ENCODE measurements at places on chromosomes 3 and 15. TPM values are rescaled to one million over a fixed set of nuclear protein-coding genes. Genes with fewer than 3 reads are reported as not detected.

DNA sequence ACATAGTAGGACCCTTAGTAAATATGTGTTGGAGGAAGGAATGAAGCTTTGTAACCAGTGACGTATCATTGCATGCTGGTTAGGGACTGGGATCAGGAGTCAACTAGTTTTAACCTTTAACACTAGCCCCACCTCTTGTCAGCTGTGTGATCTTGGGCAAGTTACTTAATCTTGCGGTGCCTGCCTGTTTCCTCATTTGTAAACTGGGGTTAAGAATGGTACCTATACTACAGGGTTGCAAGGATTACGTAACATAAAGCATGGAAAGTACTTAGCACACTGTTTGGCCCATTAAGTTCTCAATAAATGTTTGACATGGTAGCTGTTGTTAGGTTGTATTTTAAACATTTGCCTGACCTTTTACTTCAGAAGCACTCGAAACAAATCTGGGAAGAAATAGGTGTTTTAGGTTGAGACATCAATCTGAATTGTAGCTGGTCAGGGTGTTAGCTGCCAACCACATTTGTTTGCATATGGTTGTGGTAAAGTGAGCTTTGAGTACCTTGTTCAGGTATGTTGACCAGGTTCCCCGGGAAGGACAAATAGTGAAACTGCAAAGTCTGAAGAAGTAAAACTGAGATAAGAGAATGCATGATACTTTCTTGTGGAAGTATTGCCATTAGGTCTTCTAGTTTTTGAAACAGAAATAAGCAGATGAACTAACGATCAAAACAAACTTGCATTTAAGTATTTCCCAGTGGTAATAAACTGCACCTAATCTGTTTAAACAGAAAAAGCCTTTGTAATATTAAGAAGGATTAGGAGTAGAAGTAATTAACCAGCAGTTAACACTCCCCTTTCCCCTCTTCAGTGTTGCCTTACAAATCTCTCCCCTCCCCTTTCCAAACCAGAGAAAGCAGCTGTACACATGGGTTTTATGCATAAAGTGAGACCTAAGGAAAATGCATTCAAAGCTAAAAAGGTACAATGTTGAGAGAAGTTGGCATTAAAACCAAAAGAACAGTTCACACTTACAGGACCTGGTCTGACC lies 25.8 kb upstream of the SCAANT1 start:
- DNase-seq: no peak

DNA sequence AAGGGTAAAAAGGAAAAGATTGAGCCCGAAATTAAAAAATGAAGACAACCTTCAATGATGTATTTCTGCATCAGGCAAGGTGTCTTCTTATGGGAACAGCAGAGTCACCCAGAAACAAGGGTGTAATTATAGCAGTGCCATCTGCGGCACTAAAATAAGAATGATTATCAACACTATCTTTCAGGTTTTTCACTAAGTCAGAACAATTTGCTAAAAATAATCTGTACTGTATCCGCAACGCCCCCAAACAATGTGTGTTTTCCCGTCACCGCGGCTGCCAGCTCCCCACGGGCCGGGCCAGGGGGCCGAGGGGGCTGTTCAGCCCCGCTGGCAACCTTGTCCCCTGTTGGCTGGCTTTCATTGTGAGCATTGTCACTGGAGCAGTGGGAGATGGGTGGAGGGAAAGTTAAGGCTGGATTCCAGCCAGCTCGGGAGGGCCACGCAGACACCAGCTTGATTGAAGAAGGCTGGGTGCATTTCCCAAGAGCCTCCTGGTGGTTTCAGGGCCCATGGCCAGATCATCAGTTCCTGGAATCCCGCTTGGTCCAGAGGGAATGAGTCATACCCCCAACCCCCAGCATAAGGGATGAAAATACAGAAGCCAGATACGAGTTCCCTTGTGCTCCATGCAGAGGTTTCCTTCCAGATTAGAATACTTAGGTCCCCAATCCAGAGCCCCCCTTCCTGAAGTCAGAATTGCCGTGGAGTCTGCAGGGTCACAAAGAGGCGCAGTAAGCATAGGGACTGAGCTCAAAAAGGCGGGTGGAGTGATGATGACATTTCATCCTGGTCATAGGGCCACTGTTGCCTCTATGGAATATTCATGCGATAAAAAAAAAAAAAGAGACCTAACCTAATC lies 90.2 kb upstream of the KLF13 start:
- DNase-seq: peak; percentile 87

ADAMTS7 gene
- total RNA-seq: 6.0 TPM

GRCh38 chr3:47852604-47853602 lies 50.0 kb downstream of the DHX30 start:
- no peak for DNase-seq

GREM1 gene
- not detected for total RNA-seq

DNA sequence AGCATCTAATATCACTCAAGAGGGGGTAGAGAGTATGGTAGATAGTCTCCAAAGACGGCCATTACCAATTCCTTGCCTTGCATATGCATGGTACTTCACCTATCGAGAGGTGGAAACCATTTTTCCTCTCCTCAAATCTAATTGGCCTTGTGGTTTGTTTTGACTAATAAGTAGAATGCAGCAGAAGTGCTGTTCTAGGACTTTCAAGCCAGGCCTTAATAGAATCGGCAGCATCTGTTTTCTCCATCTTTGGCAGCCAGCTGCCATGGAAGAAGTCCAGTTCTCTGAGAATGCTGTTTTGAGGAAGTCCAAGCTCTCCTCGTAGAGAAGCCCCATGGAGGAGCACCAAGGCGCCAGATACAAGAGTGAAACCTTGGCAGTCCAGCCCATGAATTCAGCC lies 59.1 kb upstream of the RASGRP1 start:
- DNase-seq: no peak

AVEN gene
- total RNA-seq: 37.5 TPM

- DNase-seq: no peak
These were observed 112.5 kb downstream of the RSL24D1 start for GRCh38 chr15:55084216-55084615.

DNA sequence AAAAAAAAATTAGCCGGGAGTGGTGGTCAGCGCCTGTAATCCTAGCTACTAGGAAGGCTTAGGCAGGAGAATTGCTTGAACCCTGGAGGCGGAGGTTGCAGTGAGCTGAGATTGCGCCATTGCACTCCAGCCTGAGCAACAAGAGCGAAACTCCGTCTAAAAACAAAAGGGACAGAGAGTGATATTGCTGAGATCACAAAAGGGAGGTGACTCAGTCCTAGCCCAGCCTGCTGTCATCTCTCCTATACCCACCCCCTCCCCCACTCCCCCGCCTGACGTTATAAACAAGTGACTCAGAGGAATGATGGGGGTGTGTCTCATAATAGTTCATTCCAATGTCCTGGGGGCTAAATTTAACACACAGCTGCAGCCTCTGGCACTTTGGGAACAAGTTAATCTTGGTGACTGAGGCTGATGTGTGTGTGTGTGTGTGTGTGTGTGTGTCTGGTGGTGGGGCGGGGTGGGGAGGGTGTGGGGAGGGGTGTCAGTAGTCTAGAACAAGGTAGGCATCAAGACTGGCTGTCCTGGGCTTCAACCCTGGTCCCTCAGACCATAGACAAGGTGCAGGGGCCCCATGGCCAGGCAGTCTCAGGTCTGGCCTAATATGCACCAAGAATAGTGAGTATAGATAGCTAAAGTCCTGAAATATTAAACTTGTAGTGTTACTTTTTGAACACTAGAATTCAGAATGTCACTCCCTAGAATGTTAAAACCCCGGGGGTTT lies 1.3 kb upstream of the KLHL40 start:
- peak; percentile 94 for DNase-seq

DNA sequence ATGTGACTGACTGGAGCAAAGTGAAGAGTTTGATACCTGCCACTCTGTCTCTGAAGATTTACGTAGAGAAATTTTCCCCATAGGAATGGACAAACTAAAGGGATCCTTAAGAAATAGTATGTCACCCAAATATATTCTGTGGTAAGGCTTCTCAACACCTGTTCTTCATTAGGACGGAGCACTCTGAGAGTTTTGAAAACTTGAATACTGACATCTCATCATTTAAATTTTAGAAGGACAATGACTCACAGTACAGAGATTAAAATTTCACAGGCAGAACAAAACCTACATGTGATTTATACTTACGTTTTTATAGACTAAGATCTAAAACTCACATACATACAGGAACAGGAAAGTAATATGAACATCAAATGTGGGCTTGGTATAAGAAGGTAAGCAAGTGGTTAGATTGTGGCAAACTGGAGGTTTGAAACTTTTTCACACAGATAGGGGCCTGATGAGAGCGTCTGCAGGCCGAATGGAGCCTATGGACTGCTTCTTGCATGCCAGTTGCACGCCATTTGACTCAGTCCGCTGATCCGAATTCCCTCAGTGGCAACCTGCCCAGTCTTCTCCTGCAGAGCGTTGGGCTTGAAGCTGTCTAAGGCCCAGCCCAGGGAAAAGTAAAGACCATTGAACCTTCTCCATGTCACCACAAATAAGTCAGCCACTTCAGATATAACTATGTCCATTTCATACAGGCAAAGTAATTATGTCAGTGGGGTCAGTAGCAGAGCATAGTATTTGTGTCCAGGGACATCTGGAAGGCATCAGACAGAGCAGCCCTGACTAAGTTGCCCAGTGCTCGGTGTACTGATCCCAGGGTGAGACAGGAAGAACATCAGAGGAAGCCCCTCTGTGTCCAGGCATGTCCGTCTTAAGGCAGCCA lies 45.7 kb downstream of the ZBTB38 start:
- no peak for DNase-seq

GP9 gene
- total RNA-seq: not detected

GRCh38 chr3:105867712-105868430 lies 941 bp downstream of the CBLB start:
- peak; percentile 8 for DNase-seq

DNA sequence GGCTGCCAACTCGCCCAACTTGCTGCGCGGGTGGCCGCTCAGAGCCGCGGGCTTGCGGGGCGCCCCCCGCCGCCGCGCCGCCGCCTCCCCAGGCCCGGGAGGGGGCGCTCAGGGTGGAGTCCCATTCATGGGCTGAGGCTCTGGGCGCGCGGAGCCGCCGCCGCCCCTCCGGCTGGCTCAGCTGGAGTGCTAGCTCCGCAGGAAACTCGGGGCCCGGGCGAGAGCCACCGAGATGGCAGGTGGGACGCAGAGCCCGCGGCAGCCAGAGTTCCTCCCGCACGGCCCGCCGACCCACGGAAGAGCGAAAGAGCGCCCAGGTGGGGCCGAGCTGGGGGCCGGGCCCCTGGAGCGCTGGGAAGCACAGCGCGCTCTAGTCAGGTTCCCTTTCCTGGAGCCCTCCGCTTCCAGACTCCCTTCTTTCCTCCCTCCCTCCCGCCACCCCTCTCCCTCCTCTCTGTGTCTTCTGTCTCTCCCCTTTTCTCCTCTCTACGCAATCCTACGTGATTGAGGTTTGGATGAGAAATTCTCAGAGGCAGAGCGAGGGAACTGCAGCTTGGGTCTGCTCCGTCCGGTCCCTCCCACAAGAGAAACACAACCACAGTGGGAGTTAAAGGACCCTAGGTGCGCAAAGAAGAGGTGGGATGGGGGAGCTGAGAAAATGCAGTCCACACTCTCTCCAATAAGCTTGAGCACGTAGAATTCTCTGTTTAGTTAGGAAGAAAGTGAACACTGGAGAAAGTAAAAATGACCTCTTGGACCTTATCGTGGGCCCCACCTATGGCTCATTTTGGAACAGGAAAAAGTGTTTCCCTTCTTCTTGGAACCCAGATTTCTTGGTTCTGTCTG lies 317.3 kb downstream of the FGF12 start:
- peak; percentile 59 for DNase-seq

DNA sequence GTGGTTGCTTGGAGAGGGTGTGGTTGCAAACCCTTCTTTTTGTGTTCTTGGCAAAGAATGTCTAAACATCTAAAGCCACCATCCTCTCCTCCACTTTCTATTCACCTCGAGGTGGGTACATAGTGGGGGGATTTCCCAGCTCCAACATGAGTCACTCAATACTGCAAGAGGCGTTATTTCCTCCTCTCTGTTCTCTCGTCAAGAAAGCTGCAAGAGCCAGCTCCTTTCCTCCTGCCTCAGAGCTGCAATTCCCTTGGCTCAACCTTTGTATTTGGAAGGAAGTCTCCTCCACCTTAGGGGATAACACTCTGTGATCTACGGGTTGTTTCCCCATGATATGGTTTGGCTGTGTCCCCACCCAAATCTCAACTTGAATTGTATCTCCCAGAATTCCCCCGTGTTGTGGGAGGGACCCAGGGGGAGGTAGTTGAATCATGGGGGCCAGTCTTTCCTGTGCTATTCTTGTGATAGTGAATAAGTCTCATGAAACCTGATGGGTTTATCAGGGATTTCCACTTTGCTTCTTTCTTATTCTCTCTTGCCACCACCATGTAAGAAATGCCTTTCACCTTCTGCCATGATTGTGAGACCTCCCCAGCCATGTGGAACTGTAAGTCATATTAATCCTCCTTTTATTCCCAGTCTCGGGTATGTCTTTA lies 138.4 kb downstream of the PLCL2 start:
- DNase-seq: peak; percentile 50

- DNase-seq: peak; percentile 18
These were observed 243.5 kb downstream of the NFKBIZ start for GRCh38 chr3:102092617-102093466.

DNA sequence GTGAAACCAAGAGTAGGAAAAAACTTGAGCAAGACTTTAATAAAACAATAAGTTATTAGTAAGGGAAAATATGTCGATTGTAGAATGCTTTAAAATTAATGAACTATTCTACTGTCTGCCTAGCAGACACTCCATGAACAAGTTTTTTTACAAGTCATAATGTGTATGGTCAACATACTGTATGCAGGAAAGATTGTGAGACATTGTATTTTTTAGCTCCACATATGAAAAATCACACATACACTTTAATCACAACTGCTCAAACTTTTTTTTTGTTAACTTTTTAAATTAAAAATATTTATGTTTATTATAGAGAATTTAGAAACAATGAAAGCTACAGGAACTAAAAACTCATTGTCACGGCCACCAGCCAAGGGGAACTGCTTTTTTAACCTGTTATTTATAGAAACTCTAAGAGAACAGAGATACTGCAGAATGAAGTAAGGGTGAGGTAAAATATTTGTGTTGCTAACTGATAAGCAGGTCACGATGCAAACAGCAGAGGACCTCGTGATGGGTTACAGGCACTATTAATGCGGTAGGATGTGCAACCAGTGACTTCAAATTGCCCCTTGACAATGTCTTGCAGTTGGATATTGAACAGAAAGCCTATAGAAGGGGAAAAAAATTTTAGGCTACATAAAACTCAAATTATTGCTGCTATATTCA lies 53.0 kb downstream of the THSD4 start:
- no peak for DNase-seq

GRCh38 chr3:152174876-152175527 lies 93.7 kb upstream of the MBNL1 start:
- peak; percentile 4 for DNase-seq

ZMYND10 gene
- total RNA-seq: 0.62 TPM

- no peak for DNase-seq
These were observed 41.5 kb downstream of the IDH2 start for GRCh38 chr15:90060797-90061196.
